ENCODE measurements at places on chromosomes 6 and 20.

GRCh38 chr20:63268671-63269439, 3.8 kb upstream of the ARFGAP1 start:
- no peak for DNase-seq

GRCh38 chr20:60167812-60168211, 209.6 kb downstream of the CDH26 start:
- no peak for DNase-seq

DNA sequence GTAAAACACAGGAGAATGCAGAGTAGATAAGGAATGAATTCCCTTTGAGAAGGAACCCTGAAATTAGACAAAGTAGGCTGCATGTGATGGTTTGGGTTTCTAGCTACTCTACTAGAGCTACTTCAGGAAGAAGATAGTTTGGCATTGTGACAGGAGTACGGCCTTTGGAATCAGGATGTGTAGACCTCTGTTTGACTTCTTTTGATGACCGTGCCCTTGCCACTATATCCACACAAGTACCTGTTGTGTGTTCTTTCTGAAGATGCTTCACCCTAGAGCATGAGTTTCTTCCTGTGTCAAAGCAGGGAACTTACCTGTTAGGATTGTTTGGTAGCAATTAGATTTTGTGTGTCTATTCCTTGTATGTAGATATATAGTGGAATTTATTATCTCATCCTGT, 41.7 kb downstream of the CD2AP start:
- DNase-seq: no peak

- DNase-seq: no peak
Measured at GRCh38 chr6:4981761-4982160, 22.1 kb downstream of the RPP40 start.

DNA sequence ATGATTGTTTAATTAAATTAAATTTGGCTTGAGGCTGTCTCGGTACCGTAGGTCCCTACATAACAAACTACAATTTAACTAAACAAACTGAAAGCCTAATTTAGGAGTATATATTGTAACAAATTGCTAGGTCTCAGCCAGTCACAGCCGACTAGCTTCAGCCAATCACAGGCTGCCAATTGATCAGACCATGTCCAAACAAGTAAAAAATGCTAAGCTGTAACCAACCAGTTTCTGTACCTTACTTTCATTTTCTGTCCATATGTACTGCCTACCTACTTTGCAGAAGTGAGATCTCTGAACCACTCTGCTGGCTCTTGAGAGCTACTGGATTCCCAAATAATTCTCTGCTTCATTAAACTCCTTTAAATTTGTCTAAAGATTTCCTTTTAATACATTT, 648.0 kb upstream of the GJE1 start:
- no peak for DNase-seq

DNA sequence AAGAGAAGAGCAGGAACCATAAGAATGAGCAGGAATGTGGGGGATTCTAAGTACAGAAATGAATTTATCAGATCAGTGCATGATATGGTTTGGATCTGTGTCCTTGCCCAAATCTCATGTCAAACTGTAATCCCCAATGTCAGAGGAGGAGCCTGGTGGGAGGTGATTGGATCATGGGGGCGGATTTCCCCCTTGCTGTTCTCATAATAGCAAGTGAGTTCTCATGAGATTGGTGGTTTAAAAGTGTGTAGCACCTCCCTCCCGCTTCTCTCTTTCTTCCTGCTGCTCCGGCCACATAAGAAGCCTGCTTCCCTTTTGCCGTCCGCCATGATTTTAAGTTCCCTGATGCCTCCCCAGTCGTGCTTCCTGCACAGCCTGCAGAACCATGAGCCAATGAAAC, 49.2 kb downstream of the KHDC1L start:
- DNase-seq: no peak

DNA sequence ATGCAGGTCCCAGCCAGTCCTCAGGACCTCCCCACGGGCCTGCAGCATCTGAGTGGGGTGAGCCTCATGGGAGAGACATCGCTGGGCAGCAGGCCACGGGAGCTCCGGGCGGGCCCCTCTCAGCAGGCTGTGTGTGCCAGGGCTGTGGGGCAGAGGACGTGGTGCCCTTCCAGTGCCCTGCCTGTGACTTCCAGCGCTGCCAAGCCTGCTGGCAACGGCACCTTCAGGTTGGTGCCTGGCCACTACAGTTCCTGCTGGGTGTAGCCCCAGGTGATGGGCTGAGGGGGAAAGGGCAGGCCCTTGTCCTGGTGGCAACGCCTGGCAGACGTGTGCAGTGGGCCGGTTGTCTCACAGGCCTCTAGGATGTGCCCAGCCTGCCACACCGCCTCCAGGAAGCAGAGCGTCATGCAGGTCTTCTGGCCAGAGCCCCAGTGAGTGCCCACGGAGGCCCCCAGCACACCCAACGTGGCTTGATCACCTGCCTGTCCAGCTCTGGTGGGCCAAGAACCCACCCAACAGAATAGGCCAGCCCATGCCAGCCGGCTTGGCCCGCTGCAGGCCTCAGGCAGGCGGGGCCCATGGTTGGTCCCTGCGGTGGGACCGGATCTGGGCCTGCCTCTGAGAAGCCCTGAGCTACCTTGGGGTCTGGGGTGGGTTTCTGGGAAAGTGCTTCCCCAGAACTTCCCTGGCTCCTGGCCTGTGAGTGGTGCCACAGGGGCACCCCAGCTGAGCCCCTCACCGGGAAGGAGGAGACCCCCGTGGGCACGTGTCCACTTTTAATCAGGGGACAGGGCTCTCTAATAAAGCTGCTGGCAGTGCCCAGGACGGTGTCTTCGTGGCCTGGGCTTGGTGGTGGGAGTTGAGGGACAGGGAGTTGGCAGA, 787 bp upstream of the TNFRSF6B start:
- no peak for DNase-seq

- DNase-seq: no peak
Measured at GRCh38 chr6:105458084-105458483, 55.2 kb upstream of the PREP start.

GRCh38 chr6:165055231-165055630, 254.2 kb downstream of the C6orf118 start:
- DNase-seq: no peak

- DNase-seq: no peak
Measured at GRCh38 chr6:41545247-41545702, 906 bp upstream of the FOXP4 start.

- DNase-seq: no peak
Measured at GRCh38 chr6:89414215-89414614, 2.1 kb upstream of the RRAGD start.

GRCh38 chr6:34445313-34445860, 19.5 kb upstream of the RPS10 start:
- DNase-seq: no peak

Data from GOT3 (cell line).